ENCODE measurements at places on chromosomes 7 and 10. TPM values are rescaled to one million over a fixed set of nuclear protein-coding genes. Genes with fewer than 3 reads are reported as not detected.

SPDYE1 gene
- 0.20 TPM for polyA plus RNA-seq

NPTX2 gene
- 6.3 TPM for polyA plus RNA-seq

C7orf33 gene
- 1.2 TPM for polyA plus RNA-seq

AGK gene
- polyA plus RNA-seq = 13.9 TPM

VWA2 gene
- 7.6 TPM for polyA plus RNA-seq

DNA sequence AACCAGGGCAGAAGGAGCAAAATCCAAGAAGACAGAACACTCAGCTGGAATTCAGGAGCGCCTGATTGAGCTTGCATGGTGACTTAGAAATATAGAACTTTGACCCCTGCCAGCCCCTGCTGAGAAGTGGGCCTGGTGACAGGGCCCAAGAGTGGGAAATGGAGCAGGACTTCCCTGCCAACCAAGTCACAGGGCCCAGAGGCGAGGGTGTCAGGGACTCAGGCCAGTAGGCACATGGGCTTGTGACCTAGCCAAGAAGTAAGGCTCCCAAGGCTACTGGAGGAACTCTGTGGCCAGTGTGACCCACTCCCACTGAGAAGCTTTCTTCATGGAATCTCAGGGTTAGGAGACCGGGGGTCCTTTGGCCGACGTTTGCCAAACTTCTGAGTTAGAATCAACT is 31.9 kb downstream of the LRRC20 start:
- DNase-seq = no peak

DNA sequence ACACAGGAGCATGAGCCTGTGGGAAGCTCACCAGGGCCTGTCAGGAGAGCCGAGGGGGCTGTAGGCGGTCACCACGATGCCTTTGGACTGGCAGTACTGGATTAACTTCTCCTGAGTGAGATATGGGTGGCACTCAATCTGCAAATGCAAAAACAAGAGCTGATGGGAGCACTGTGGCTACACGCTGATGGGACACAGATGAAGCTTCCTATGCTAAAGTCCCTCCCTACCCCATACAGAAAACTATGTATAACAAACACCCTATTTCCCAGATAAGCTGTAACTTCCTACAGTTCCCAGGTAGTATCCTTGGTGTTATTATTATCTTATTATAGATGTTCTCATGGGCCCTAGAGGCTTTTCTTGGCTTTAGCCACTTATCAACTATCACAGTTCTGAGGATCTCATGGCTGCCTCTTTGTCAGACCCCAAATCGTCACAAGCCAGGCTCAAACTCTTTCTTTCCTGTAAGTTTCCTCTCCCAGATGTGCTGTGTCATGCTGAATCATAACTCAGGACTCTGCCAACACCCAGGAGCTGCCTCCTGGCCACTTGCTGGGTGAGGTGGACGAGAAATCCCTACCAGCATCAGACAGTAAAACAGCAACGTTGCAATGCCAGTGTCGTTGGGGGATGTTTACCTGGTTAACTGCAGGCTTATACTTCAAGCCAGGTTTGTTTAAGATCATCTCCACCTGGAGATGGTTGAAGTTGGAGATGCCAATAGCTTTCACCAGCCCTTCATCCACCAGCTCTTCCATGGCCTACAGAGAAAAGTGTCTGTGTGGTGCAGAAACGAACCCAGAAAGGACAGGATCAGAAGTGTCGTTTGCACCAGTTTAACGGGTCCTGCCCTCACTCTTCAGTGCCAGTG is 10.3 kb downstream of the AKR1B1 start:
- DNase-seq = peak; percentile 49

- no peak for DNase-seq
These were observed 43.0 kb upstream of the GRM3 start for GRCh38 chr7:86600506-86601290.

- DNase-seq = no peak
These were observed 18.2 kb upstream of the C10orf53 start for GRCh38 chr10:49661140-49661856.

DNA sequence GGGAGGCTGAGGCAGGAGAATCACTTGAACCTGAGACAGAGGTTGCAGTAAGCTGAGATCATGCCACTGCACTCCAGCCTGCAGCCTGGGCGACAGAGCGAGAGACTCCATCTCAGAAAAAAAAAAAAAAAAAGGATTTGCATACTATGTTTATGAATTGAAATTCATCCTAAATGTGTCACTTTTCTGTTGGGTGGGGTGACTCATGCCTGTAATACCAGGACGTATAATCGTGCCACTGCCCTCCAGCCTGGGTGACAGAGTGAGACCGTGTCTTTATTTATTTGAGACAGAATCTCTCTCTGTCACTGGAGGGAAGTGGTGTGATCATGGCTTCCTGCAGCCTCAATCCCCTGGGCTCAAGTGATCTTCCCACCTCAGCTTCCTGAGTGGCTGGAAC is 5.8 kb downstream of the ZNF212 start:
- no peak for DNase-seq

- peak; percentile 90 for DNase-seq
These were observed at the start of gene ANKRD1 for GRCh38 chr10:90920986-90921666. TSS of gene ANKRD1 (minus strand) at chr10:90921087. CDS start at chr10:90921027, 60 bp downstream.

DNA sequence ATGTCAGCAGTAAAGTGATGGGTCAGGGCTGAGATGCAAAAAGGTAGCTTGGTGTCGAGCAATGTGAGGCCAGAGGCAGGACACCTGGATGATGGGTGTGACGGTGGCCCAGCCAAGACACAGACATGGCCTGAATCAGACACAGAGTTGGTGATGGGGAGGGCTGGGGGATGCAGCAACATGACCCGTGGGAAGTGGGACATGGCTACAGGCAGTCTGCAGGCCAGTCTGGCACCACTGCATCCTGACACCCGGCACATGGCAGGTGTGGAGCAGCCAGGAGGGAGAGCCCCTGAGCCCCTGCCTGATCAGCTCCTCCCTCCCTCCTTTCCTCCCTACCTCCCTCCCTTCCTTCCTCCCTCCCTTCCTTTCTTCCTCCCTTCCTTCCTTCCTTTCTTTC is 114.8 kb upstream of the WDR11 start:
- no peak for DNase-seq

DNA sequence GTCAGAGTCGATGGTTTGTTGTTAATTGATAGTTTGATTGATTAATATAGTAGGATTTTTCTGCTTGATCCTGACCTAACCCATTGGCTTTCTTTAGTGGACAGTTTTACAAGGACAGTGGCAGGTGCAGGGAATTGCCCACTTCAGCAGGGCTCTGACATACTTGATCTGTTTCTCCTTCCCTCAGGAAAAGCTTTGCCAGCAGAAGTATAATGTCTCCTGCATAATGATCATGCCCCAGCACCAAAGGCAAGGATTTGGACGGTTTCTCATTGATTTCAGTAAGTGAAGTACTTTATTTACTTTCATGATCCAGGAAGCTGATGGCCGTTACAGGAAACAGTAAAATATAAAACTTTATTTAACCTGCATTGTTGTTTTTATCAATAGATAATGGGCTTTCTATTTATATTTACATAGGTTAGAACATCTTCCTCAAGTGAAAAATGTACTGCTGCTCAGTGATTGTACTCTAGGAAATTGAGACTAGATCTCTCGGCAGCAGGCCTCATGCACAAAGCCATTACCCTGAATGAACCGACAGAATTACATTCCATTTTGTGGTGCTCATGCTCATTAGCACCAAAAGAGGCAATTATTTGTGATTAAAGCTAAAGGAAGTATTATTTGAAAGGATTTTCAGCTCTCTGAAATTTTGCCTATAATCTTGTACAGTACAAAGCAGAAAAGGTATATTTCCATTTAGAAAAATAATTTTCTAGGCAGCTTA is 122.5 kb upstream of the SAMD8 start:
- DNase-seq = no peak

Measured in muscle of back (tissue), 13 donors.